RWPE1 (cell line): ENCODE measurements at places on chromosomes 16 and 17.

GRCh38 chr17:61294777-61295176, 104.9 kb upstream of the TBX2 start:
- no peak for DNase-seq

DNA sequence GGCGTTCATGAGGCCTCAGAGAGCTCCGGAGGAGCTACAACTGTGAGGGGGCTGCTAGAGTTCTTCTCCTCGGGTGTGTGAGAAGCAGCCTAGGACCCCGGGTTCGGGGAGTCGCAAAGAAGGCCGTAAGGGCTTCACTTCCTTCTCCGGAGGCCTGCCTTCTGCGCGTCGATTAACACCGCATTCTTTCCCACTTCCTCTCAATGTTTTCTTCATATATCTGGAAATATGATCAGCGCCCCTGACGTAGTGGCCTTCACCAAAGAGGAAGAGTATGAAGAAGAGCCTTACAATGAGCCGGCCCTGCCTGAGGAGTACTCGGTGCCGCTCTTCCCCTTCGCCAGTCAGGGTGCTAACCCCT, 449 bp downstream of the SMCR8 start:
- peak; percentile 9 for DNase-seq

- no peak for DNase-seq
Measured at GRCh38 chr17:75754378-75755204, 10.4 kb downstream of the GALK1 start.

DNA sequence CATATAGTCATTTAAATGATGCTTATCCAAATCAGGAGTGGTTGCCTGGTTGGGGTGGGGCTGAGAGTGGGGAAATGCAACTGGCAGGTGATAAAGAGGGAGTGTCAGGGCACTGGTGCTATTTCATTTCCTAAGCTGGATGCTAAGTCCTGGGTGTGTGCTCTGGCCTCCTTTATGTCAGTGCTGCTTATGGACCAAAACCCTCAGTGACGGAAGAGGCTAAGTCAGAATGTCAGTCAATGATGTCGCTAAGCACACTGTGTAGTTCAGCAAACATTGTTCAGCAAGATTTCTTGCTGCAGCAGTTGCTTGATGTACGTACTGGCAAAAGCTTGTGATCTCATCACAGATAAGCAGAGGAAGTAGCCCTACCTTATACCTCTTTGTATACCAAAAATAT, 16.4 kb upstream of the FLCN start:
- DNase-seq: no peak

DNA sequence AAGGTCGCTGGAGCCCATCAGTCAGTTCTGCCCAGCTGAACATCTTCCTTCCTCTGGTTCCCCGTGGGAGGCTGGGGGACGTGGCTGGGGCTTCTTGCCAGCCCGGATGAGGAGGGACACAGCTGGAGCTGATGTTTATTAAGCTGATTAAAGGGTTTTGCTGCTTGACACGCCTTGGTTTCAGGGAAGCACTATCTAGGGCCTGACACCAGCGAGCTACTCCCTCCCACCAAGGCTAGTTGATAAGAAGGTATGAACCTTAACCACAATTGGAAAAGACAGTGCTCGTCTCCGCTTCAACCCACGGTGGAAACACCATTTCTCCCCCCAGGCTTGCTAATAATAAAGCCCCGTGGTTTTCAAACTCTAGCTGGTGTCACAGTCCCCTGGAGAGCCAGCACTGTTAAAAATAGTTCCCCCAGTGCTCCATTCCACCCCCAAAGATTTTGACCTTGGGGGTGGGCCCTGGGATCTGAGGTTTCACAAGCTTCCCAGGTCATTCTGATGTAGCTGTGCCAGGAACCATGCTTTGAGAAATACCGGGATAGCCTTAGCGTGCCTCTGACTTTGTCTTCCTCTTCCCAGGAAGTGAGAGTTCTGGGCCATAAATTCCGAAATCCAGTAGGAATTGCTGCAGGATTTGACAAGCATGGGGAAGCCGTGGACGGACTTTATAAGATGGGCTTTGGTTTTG, 5.5 kb downstream of the DHODH start:
- DNase-seq: no peak

DNA sequence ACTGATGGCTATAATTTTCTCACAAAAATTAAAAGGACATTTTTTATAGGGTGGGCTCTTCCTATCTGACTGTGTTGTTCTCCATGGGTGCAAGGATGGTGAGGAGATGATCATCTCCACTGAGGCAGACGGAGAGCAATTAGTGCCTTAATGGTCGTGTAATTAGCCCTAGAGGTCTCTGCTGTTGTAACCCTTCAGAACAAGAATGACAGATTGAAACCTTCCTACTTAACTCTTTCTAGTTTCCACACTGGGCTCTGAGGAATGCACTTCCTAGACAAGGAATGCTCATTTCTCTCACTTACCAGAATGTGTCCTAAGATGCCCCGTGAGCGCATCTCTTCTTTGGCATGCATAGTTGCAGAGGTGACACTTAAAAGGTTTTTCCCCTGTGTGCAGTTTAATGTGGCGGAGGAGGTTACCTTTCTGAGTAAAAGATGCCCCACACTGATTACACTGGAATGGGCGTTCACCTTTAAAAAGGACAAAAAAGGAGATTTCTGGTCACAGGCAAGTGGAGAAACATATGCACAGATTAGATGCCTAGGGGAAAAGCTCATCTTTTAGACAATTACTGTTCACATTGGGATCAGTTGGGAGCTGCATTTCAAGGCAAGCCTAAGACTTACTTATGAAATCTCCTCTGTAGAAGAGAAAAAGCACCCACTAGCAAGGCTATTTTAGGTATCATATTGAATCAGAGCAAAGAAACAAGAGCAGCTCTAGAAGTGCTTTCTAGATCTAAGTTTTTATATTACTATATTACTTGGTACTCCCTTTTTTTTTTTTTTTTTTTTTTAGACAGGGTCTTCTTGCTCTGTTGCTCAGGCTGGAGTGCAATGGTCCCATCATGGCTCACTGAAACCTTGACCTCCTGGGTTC, 53.6 kb downstream of the GRB7 start:
- no peak for DNase-seq

GRCh38 chr17:28711723-28712031, at the start of gene PROCA1:
Gene PROCA1 (minus strand): TSS chr17:28711888. CDS start chr17:28711660, 228 bp downstream.
- DNase-seq: no peak

GRCh38 chr16:85316321-85316919, 204.1 kb upstream of the CIBAR2 start:
- no peak for DNase-seq

DNA sequence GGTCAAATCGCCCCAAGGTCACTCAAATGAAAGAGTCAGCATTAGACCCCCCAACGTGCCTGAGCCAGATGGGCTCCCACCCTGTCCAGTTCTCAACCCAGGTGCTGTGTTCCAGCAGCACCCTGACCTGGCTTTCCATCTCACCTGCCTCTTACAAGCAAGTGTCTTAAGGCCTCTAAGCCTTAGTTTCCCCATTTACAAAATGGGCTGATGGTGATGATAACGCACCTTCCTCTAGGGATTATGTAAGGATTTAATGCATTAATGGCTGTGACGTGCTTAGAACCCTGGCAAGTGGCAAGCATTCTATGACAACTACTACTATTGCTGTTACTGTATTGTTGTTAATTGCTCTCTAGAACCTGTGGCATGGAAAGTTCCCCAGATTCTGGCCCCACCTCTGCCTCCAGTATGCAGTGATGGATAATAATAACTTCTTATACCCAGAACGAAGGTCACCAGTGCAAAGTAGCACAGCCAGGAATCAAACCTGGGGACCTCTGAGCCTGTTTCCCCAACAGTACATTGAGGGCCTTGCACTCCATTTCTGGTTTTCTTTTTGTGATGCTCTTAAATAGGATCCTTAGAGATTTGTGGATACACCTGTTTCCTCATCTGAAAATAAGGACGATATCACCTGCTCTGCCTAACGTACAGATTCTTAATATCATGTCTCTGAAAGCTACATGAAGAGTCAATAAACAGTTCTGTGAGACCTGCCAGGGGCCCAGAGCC, 3.3 kb upstream of the SLC25A39 start:
- no peak for DNase-seq

GRCh38 chr16:88969361-88969831, 7.6 kb downstream of the CBFA2T3 start:
- no peak for DNase-seq

DNA sequence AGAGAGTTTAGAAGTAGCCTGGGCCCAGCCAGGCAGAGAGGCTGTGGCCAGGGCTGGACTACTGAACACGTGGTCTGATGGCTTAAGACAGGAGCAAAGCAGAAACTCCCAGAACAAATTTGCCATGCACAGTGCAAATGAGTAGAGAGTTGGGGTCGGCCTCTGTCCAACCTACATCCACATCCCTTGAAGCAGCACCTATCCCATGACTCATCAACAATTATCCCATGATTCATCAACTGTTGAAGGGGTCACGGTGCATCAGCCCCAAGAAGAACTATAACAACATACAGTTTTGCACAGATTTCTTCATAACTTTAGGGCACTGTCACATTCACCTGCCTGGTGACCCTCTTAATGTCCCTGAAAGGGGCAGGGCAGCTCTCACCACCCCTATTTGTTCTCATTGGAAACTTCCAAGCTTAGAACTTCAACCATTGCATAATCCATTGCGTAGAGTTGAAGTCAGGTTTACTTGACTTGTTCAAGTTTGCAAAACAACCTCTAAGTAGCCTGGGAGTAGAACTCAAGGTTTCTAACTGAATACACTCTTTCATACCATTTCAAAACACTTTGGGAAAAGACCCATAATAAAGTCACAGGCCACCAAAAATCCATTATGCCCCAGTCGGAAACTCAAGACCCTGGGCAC, 235.2 kb upstream of the CDH5 start:
- DNase-seq: peak; percentile 80

GRCh38 chr17:39735882-39736281, 1.9 kb upstream of the GRB7 start:
- no peak for DNase-seq

GRCh38 chr16:10509534-10510025, 70.8 kb downstream of the EMP2 start:
- DNase-seq: peak; percentile 80

- DNase-seq: no peak
Measured at GRCh38 chr16:85530370-85530739, 82.8 kb upstream of the GSE1 start.

GRCh38 chr16:87556941-87557459, 45.3 kb upstream of the JPH3 start:
- DNase-seq: no peak

GRCh38 chr17:42276359-42276608, at the start of gene STAT5B:
Gene STAT5B (minus strand): TSS chr17:42276391. CDS start chr17:42232127, 44,264 bp downstream.
- DNase-seq: peak; percentile 85

DNA sequence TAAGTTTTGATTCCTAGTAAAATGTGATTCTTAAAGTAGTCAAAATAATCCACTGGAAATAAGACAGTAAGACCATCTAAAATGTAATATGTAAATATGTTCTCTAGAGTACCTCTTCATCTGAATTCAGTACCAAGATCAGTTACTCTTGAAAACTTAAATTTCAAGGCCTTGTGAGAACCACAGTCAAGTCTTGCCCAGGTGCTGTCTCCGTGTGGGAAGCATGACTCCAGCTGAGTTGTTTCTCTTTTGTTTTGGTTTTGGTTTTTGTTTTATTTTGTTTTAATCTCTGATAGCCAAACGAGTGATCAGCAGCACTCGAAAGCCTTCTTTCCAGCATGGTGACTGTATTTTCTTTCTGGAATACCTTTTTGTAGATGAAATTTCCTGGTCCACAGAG, 907.0 kb downstream of the KCNJ18 start:
- no peak for DNase-seq

DNA sequence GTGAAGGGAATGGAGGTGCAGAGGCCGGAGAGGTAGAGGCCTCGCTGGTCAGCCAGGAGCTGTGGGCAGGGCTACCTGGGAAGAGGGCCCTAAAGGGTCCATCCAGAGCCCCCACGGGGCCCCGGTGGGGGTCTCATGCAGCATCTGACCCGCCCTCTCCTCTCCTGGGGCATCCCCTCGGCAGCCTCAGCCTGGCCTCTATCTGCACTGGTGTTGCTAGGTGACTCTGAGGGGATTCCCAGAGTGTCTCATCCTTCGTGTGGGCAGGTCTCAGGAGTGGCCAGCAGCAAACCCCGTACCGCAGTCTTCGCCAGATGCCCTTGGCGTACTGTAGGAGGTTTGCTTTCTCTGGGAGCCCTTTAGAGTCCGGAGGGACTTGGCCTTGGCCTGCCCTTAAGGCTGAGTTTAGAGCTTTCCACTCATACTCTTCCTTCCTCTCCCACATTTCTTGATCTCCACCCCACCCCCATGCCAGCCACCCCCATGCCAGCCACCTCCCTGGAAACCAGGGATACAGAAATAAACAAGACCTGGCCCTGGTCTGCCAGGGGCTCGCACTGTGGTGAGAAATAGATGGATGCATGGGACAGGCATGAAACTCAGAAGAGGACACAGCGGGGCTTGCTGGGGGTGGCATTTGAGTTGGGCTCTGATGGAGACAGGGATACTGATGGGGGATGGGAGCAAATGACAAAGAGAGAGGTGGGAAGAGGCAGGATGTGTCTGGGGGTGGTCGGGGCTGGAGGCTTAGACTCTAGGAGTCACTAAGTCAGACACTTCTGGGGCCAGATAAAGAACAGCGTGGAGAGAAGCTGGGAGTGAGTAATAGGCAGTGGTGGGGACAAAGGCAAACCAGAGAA, 9.9 kb downstream of the SLC5A10 start:
- no peak for DNase-seq

DNA sequence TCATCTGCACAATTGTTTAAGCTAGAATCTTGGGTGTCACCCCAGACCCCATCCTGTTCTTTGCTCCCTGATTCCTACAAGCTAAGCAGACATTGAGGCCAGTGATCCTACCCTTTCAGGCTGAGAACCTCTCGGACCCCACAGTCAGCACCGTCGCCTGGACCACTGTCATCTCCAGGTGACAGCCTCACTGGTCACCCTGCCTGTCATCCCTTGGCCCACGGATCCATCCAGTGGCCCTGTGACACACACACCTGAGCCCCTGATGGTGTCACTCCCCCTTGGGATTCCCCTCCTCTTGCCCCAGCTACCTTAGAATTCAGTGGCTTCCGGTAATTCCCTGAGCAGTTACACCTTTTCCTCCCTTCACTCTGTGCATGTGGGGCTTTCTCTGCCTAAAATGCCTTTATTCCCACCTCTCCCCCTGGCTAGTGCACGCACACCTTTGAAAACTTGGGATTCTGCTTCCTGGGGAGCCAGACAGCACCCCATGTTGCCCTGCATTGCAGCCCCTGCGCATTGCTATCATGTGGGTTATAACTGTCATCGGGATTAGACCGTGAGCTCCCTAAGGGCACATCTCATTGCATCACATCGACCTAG, 3.0 kb downstream of the C16orf86 start:
- no peak for DNase-seq

GRCh38 chr16:83826146-83826913, 18.6 kb downstream of the HSBP1 start:
- peak; percentile 88 for DNase-seq

DNA sequence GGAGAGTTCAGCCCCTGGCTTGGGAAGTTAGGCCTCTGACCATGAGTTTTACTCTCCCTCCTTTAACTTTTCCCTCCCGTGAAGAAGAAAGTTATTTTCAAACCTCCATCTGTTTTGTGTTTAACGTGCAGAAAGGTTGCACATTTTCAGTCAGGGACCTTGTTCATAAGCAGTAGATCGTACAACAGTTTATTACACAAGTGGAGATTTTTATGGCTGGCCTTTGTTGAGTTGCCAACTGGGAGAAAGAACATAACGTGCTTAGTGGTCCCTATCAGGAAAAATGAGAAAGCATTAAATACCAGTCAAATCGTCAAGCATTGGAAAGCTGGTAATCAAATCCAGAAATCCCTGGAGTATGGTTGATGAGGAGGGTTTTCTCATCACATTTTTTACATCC, 117.9 kb upstream of the MYOCD start:
- DNase-seq: no peak
